Mesendoderm (in vitro differentiated cells): ENCODE measurements at places on chromosomes 11 and 22.

GRCh38 chr22:30650508-30651116 lies 15.0 kb downstream of the SLC35E4 start:
- no peak for DNase-seq

- no peak for DNase-seq
Measured at GRCh38 chr11:10670099-10670498, 23.5 kb downstream of the IRAG1 start.

DNA sequence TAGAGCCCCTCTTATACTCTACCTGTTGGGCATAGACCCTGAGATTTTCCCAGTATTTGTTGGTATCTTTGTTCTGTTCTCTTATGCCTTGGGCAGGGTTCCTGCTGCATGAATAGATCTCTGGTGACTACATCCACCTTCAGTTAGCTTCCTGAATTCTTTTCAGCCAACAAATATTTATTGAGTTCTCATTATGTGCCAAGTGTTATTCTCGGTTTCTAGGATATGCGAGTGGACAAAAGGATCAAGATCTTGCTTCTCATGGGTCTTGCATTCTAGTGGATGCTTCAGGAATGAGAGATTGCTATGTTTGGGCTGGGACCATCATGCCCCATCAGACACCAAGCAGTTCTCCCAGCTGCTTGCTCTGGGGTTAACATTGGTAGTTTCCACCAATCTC lies 340.0 kb downstream of the METTL15 start:
- DNase-seq = no peak

DNA sequence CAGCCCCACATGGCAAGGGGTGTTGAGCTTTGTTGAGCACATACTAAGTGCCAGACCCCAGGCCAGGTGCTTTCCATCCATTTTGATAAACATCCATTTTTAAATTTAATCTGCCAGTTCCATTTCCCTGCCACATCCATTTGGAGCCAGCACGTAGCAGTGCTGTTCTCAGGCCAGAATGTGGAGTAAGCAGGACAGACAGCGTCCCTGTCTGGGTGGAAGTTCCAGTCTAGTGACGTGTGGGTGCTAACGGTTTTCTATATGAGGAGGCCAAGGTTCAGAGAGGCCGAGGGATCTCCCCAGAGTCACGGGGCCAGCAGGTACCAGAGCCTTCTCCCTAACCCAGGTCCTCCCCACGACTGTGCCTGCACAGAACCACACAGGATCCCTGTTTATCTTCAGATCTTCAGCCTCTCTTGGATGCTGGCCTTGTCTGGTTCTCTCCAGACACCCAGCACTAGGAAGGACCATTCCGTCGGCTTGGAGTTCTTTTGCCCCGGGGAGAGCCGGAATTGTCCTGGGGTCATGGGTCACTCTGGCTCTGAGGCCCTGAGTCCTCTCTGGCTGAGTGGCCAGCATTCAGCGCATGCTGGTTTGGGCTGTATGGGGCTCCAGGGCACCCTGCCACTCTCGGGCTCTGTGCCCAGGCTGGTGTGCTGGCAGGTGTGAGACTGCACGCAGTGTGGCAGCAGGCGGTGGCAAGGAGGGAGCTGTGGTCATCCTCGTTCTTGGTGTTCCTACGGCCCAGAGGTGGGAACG lies 63.6 kb upstream of the PPARA start:
- no peak for DNase-seq

DNA sequence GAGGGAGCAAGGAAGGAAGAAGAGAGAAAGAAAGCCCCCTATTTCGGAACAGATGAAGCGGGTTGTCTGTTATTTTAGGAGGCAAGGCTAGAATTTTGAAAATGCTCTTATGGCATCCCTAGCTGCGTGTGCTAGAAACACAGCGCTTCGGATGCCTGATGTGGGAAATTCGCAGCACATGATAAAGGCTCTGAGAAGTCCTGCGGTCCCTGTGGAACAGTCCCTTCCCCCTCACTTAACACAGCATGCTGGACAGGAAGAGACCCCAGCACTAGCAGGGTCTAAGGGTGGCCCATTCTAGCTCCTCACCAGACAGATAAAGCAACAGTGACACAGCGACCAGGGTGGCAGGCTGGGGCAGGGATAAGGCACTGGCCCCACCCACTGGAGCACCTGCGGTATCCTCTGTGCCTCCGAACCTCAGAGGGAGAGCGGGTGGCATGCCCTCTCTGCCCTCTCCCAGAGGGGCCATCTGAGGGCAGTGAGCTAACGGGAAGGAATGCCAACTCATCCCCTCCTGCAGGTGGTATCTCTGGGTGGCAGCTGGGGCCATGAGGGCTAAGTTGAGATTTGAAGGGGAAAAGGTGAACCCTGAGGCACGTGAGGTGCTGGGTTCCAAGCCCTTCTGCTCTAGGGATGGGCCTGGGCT lies 75.7 kb downstream of the SCUBE1 start:
- no peak for DNase-seq

- DNase-seq = peak; percentile 87
Measured at GRCh38 chr22:24474221-24474620, 20.9 kb upstream of the UPB1 start.

- DNase-seq = no peak
Measured at GRCh38 chr22:47768027-47768426, 1005.6 kb downstream of the TBC1D22A start.

DNA sequence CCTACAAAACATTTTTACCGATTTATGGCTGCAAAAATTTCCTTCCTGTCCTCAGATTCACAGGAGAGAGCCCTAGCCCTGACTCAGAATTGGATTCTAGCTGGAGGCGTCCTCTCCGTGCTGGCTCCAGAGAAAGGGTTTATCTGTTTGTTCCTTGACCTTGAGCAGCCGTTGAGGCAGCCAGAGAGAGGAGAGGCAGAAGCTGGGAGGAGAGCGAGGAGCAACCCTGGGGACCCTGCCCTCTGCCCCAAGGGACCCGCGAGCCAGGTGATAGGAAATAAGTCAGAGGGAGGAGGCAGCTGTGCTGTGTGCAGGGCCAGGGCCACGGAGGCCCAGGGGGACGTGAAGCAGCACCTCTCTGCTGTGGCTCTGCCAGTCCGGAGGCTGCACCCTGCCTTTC lies 75.6 kb downstream of the IGLL1 start:
- DNase-seq = no peak

DNA sequence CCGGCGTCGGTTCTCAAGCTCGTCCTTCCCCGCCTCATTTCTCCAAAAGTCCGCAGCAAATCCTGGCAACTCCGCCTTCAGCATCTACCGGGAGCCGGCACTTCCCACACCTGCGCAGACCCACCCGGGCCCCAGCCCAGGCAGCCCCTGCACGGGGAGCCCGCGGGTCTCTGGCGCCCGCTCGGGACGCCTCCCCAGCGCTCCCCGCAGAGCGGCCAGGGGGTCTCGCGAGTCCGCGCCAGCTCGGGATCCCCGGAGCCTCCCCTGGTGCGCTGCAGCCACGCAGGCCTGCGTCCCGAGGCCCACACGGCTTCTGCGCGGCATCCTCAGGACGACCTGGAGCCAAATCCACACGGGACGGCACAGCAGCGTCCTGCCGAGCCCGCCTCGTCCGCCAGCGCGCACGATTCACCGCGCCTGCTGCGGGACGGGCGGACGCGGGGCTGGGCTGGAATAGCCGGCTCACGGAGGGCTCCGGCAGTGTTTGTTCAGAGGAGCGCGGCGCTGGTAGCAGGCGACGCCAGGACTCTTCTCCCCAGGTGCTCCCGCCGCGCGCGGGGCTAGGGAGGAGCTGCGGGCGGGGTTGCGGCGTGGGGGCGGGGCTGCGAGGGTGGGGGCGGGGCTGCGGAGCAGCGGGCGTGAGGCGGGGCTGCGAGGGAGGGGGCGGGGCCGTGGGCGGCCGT lies 816 bp upstream of the PHRF1 start:
- peak; percentile 69 for DNase-seq

- no peak for DNase-seq
Measured at GRCh38 chr22:31068970-31069369, 12.1 kb upstream of the SMTN start.

GRCh38 chr11:82303671-82304070 lies 430.0 kb downstream of the FAM181B start:
- no peak for DNase-seq

GRCh38 chr22:44206696-44207095 lies 26.0 kb downstream of the PARVG start:
- DNase-seq = no peak
